ENCODE measurements at places on chromosomes 2 and 18.

- DNase-seq, result peak; percentile 7
These were observed 134.1 kb upstream of the LGALSL start for GRCh38 chr2:64319896-64320295.

DNA sequence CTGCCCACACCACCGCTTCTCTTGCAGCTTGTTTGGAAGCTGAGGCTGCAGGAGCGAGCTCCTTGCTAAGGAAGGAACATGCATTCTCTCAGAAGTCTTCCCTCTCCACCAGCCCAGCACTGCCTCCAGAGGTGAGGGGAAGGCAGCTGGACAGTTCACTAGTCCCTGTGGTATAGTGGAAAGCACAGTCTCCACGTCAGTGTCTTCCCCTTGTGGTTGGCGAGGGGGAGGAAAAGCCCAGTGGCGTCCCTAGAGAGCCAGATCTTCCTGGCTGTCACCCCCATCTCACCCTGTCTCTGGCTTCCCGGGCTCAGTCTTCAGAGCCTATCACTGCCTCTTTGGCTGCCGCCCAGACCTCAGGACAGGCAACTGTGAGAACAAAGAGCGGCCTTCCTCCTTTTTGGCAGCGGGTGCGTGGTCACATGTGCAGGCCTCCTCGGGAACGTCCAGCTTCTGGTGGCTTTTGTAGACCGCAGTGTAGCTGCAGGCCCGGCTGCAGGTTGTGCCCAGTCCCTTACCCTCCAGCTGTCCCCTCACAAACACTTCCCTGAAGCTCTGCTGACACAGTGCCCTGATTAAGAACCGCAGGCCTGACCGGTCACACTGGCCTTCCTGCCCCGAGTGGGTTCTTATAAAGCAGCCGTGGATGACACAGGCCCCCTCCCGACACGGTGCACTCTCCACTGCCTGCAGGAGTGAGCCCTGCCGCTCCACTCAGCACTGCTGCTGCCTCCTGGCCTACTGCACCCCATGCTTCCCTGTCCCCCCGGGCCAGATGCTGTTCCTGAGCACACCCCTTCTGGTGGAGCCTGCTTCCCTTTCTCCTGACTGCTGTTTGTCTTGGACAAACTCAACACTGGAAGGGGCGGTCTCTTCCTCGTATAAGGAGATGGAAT is 90.9 kb downstream of the RNF144A start:
- DNase-seq, result no peak

DNA sequence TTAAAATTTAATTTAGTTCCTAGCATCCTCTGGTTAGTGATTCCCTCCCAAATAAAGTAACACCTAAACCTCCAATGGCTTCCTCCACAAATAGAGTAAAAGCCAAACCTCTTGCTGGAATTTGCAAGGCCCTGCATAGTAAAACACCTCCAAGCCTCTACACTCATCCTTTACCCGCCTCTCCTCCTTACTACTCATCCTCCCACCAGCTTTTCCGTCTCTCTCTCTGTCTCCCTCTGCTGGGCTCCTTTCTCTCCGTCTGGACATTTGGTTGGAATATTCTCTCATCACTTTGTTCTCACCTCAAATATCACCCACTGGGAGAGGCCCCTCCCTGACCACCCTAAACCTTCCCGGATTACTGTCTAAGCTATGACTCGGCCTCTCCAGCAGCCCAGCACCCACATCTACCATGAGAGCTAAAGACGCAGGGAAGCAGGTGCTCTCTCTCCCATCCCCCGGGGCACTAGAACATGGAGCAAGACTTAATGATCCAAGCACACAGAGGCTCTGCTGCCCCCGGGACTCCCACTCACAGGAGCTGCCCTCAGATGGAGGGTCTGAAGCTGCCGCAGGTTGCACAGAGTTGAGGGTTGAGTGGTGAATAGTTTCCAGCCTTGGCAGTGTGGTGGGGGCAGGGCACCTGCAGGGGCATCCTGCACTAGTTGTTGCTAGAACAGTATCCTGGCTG is 167.2 kb downstream of the FBXO15 start:
- DNase-seq, result no peak

DNA sequence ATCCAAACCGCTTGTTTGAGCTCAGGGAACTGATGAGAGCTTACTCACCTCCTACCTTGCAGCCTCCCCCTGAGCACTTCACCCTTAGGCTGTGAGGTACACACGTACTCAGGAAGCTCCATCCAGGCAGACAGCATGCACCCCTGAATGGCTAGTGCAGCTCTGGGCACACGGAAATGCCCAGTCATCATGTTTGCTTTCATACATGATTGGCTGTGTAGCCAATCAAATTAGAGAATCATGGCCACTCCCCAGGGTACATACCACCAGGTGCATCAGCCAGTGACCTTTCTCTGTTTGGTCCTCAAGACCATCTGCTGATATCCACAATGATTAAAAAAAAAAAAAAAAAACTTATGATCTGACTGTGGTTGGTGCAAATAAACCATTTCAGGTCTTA is 42.1 kb downstream of the RNF152 start:
- DNase-seq, result no peak

DNA sequence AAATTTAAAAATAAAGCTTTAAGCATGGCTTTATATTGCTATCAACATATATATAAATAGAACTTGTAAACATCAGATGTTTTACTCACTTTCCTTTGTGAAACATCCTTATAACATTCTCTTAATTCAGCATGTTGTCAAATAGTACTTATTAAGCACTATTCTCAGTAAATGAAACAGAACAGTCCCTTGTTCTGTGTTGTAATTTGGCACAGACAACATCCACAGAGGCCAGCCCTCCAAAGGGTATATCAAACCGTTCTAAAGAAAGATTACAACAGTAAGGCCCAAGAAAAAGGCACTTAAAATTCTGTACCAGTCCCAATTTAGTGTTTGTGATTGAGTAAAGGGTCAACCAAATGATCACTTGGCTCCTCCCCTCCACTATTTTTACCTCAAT is 46.0 kb downstream of the GAREM1 start:
- DNase-seq, result no peak

- no peak for DNase-seq
These were observed 442.5 kb downstream of the LRATD1 start for GRCh38 chr2:15074751-15075700.

DNA sequence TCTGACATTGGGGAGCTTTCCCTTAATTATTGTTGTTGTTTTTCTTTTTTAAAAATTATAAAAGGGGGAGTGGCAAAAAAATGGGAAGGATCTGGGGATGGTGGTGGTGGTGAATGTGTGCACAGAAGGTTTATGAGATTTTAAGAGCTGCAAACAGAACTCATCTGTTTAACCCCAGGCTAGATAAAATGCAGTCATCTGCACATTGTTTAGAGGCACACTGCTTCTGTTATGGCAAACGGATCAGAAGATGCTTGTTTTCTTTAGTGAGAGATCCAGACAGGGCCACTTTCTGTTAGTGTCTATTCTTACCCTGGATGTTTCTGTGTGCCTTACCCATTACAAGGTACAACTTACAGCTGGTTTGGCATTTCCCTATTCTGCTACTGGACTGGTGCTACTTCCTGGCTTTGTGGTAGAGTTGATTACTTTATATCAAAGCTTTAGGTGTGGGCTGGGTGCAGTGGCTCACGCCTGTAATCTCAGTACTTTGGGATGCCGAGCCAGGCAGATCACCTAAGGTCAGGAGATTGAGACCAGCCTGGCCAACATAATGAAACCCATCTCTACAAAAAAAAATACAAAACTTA is 68.2 kb upstream of the NRP2 start:
- DNase-seq, result no peak

DNA sequence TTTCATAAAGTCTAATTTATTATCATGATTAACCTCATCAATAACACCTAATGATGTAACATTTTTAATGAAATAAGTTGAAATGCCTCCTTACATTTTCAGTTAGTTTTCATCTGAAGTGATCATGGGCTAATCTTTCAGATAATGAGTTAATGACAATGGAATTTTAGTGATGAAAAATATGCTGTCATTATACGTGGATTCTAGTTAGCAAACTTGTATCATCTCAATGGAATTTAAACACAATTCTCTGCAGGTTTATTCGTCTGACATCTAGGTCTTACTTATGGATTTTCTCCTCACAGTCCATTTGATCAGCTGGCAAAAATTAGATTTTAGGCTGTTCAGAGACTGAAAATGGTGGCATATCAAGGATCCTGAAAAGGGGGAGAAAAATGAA is 885.0 kb downstream of the SLC4A3 start:
- no peak for DNase-seq

GRCh38 chr2:20594957-20595356 is 55.9 kb downstream of the HS1BP3 start:
- DNase-seq, result no peak

DNA sequence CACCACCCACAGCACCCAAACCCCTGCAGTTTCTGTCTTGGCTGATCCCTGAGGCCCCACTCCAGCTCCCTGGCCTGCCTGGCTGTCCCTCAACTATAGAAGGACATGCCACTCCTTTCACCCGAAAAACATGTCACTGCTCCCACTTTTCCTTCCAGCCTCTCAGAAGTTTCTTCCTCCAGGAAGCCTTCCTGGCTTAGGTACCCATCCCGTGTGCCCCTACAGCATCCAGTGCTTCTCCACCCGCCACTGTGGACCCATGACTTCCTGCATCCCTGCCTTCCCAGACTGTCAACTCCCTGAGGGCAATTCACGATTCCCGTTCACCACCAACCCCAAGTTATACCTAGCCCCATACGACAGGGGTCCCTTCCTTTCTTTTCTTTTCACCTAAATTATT is 21.5 kb downstream of the ARID5A start:
- no peak for DNase-seq

DNA sequence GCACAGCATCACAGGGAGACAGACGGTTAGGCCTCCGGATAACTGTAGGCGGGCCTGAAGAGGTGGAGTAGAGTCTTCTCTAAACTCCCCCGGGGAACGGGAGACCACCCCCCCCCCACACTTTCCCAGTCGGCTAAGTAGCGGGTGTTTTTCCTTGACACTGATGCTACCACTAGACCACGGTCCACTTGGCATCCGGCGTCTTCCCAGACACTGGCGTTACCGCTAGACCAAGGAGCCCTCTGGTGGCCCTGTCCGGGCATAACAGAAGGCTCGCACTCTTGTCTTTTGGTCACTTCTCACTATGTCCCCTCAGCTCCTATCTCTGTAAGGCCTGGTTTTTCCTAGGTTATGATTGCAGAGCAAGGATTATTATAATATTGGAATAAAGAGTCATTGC is 25.7 kb upstream of the NCL start:
- DNase-seq, result no peak

GRCh38 chr2:64140665-64141200 is 3.5 kb downstream of the PELI1 start:
- no peak for DNase-seq

GRCh38 chr18:13494871-13495445 is 231.4 kb downstream of the FAM210A start:
- no peak for DNase-seq

- no peak for DNase-seq
These were observed 141.0 kb downstream of the FMNL2 start for GRCh38 chr2:152475982-152476381.

DNA sequence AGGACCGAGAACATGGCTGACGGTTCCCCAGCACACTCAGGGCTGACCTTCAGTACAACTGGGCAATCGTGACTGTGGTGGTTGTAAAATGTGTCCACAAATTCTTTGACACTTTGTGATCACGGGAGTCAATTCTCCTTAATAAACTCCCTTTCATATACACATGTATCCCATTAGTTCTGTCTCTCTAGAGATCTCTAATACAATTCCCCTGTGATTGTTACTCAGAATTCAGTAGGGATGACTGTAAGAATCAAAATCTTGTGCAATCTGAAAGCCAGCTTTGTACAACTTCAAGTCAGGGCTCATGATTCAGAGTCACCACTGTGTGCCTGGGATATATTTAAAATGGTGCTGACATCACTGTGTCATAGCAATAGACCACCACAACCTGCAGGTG is 89.5 kb upstream of the LMAN1 start:
- DNase-seq, result no peak

DNA sequence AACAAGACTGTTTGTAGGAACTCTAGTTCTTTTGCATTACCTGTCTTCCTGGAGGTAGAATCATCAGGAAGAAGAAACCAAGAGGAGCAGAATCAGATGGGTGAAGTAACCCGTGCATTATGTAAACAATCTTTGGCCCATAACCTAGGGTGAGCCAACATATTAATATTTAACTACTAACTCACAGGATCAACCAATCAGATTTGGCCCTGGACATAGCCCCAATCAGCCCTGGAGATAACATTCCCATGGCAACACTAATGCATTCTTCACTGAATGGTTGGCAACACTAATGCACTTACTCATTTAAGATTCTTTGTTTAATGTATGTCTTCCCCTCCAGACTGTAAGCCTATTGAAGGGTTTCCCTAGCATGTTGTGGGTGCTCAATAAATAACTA is 72.0 kb upstream of the CTAGE1 start:
- DNase-seq, result no peak

DNA sequence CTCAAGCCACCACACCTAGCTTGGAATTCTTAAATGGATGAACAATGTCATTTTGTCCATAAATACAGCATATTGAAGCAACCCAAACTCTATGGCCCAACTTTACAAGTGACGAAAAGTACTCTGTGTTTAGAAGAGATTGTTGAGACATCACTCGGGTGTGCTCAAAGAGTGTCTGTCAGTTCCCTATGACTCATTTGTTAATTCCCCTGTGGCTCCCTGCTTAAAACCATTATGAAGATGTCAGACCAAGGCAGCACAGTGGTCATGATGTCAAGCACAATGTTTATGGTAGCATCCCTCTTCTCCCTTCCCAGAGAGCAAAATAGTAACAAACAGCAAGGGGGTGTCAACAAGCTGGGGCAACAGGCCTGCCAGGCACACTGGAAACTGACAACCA is 3.0 kb downstream of the LYG1 start:
- no peak for DNase-seq

DNA sequence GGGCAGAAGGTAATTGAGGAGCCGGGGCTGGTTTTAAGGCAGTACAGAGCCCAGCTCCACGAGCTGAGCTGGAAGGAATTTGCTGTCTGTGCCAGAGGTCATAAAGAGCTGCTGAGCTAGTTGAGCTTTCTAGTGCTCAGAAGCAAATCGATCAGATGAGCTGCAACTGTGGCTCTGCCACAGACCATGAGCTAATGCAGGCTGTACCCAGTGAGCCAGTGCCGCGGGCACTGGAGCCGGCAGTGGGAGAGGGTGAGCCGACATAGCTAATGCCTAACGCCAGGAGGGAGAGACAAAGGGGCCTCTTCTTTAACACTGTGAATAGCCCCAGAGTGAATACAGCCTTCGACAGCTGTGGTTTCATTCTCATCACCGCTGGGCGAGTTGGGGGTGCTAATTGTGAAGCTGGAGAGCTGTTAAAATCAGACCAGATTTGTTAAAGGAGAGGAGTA is 410.1 kb upstream of the TCF4 start:
- DNase-seq, result peak; percentile 87

GRCh38 chr2:16931441-16931840 is 265.8 kb upstream of the CYRIA start:
- no peak for DNase-seq

- DNase-seq, result no peak
These were observed 359 bp downstream of the TGFBRAP1 start for GRCh38 chr2:105329197-105329554.

DNA sequence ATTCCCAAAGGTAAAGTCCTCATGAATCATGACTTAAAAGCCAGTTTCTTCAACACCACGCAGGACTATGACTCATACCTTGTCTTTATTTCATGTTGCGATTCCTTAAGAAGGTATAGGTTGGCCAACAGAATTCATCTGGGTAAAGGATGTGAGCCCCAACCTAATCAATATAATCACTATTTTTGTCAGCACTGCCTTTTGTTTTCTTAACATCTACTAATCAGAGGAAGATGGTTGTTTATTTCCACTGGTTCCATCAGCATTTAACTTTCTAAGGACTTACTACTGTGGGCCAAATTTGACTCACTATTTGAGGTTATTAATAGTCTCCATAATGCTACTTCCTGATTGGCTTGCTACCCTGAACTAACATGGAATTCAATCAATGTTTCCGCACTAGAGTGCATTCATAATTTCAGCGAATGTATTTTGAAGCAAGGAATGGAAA is 78.6 kb downstream of the SCG2 start:
- DNase-seq, result no peak

Data from NCI-H1105 treated with DMSO at 0.1 percent for 48 hours (cell line).